Stimulated activated CD4-positive, alpha-beta T cell treated with anti-CD3 and anti-CD28 coated beads, Interleukin-4, amount 100 ng/mL, for 48 hours (primary cell): ENCODE measurements at places on chromosomes 5 and 9.

- DNase-seq, result no peak
Observed at GRCh38 chr9:27293996-27294395, 3.0 kb downstream of the EQTN start.

DNA sequence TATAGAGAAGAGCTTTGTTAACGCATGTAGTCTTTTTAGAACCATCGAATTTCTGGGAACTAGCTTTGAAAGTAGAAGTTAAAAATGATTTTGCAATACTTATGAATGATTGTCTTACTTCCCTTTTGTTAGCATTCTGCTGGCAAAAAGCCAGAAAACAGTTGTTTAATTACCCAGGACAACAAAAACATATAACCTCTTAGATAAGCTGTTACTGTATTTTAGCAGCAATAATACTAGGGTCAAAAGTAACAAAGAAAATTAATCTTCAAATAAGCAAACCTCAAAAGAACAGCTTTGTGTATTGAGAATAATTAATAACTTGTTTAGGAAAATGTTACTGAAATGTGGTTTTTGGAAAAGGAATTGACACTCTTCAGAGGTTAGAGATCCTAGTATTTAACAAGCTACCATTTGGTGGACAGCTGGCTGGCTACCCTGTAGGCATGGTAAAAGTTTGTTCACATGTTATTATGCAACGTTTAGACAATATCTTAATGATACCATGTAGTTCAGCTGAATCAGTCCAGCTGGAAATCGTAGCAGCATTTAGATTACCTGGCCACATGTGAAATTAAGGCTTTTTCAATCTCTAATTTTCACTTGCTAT lies 3.8 kb downstream of the FGF10 start:
- no peak for DNase-seq

DNA sequence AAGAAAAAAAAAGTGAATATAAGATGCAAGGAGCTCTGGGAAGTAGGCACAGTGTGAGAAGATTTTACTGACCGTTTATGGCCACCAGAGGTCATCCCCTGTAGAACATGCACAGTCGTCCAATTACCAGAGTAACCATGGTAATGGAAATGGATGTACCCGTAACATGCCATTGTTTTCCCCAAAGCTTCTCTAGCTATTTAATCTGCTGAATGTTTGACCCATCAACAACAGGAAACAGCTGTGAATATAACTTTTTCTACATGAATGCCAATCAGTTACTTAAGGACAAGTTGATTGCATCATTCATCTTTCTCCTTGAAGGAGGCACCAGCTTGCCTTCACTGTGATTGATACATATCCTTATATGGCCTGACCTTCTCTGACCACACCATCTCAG lies 1967.0 kb upstream of the CDH9 start:
- no peak for DNase-seq

- no peak for DNase-seq
Observed at GRCh38 chr5:126385524-126386502, 37.4 kb upstream of the GRAMD2B start.

DNA sequence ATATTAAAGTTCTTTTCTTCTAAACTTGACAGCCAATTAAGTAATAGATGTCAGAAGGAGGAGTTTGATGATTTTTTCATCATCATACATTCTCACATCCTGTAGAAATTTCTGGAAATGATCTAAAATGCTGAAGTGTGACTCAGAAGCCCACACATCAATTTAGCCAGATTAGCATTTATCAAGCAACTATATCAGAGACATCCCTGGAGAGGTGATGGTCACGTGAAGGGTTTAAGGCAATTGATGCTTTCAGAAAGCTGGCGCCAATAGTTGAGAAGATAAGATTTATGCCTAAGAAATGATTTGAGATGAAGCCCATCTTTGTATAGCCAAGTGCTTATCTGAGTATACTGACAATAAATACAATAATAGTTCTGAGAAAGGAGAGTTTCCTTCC lies 162.9 kb upstream of the RORB start:
- no peak for DNase-seq

DNA sequence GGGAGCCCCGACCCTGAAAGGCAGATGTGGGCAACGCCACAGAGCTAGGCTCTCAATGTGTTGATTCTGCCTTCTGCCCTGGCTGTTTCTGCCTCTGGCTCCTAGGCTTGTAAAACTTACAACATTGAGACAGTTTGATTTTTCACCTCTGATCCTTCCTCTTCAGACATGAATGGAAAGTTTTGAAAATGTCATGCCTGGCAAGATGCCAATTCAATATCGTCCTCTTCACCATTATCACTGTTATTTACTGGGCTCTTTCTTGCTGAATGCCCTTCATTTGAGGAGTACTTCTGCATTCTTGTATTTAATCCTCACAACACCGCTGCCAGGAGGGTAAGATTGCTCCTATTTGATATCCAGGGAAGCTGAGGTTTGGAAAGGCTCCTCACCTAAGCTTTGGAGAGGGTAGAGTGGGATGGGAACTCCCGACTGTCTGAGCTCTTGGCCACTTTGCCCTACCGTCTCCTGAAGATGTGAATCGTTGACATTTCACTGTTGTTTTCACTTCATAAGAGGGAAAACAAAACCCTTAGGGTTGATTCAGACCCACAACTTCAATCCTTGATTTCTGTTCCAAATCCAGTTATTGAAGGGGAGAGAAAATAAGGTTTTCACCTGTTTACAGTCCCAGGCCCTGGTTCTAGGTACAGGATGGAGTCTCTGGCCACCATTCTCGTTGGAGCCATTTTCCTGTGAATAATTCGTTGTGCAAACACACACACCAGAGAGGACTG lies 12.7 kb upstream of the FGF1 start:
- DNase-seq, result no peak

DNA sequence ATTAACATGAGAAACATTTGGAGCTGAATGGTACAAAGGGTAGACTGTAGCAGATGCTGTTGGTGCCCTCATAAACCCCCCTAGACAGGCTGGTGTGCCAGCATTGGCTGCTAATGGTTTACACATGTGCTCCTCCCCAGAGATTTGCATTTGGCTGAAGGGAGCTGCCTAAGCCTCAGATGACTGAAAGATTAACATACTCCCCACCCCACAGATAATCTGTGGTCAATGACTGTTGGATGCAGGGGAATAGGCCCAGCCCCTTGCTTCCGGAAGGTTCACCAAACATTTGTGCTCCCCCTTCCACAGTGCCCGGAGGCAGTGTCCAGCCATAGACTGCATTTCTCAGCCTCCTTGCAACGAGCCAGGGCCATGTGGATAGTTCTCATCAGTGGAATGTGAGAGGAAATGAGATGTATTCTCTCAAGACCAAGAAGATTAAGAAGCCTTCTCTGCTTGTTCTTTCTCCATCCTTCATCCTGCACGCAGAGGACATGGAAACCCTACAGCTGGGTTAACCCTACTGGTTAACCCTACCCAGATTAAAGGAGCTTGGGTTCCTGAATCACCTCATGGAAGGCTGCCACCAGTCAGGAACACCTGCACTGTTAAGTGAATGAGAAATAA lies 79.6 kb downstream of the PHAX start:
- DNase-seq, result no peak

GRCh38 chr5:154647114-154647760 lies 107.9 kb upstream of the LARP1 start:
- DNase-seq, result no peak

GRCh38 chr5:123664961-123665360 lies 153.0 kb downstream of the CSNK1G3 start:
- DNase-seq, result no peak

- no peak for DNase-seq
Observed at GRCh38 chr5:75617736-75618352, 6.6 kb downstream of the ANKDD1B start.

GRCh38 chr9:136572828-136573625 lies 27.2 kb upstream of the NOTCH1 start:
- DNase-seq, result no peak
